ENCODE measurements at places on chromosomes 2 and 18.
A peak's percentile ranks its signal among the peaks of the same experiment; 100 is the strongest.

- DNase-seq = no peak
These were observed 88.2 kb downstream of the PKP4 start for GRCh38 chr2:158544998-158545397.

- DNase-seq = peak; percentile 22
These were observed 1004.4 kb upstream of the DDX18 start for GRCh38 chr2:116810071-116810470.

DNA sequence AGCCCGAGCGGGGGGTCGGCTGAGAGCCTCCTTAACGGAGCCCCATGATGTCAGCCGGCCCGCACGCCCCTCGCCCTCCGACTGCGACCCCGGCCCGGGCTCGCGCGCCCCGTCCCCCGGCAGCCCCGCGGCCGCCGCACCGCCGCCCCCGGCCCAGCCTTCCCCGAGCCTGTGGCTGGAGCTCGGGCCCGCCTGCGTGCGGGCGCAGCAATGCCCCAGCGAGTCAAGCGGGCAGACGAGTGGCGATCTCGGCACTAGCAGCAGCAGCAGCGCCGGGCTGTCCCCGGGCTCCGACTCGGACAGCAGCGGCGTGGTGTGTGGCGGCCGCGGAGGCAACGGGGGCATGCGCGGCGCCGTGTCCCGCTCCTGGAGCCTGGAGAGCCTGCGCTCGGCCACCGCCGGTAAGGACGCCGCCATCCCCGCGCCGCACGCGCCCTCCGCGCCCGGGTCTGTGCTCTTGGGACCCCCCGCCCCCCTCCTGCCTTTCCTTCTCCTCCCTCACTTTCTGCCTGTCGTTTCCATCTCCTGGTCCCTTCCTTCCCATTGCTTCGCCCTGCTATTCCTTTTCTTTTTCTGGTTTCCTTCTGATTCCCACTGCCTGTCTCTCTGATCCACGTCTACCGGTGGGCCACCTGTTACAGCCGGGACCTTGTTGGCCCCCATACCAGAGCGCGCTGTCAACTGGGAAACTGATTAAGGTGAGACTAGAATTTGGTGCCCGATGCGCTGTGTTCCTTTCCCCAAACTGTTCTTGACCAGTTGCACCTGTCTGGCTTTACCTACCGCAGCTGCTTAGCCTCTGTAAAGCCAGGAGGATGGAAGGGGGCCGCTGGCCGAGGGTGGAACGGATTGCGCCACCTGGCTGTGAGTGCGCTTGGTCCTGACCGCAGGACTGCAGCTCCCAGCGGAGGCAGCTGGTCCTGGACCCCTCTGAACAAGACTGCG, 127.4 kb downstream of the ARHGEF4 start:
- DNase-seq = no peak

DNA sequence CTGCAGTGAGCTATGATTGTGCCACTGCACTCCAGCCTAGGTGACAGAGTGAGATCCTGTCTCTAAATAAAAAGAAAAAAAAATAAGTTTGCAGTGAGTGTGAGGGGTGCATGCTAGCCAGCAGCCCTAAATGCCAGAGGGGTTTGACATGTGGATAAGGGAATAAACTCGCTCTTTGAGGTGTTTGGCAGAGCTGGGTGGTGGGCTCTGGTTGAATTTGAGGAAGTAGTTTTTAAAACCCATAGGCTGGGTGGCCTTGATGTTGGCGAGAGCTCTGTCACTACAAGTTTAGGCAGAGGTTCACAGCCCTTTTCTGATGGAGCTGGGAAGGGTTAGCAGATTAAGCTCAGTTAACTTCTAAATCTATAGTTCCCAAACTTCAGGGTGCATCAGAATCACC, 3.1 kb downstream of the ANXA4 start:
- DNase-seq = no peak

DNA sequence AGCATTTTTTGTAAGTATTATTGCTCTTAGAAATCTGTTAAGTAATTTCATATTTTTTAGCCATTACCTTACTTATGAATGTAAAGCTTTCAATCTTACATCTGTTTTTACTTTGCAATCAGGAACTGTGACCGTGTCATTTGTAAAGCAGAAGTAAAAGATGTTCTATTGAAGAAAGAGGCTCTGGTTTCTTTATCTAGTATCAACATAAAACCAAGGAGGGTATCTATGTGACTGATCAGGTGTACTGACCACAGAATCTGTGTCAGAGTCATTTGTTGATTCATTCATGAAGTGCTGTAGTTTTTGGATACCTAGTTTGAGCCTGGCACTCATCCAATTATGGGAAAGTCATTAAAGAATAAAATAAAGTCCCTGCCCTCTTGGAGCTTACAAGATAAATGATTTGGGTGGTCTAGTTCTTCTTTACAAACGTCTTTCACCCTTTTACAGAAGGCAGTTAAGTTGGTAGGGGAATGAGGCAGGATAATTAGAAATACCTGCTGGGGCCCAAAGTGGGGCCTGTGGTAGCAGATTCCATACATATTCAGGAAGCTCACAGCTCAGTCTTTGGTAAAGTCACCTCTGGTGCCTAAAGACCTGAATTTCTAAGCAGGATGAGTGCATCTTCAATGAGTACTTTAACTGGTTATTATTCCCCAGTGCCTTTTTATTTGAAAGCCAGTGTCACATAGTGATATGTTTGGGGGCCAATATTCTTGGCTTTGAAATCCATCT, 260.6 kb upstream of the NT5C1B start:
- no peak for DNase-seq

DNA sequence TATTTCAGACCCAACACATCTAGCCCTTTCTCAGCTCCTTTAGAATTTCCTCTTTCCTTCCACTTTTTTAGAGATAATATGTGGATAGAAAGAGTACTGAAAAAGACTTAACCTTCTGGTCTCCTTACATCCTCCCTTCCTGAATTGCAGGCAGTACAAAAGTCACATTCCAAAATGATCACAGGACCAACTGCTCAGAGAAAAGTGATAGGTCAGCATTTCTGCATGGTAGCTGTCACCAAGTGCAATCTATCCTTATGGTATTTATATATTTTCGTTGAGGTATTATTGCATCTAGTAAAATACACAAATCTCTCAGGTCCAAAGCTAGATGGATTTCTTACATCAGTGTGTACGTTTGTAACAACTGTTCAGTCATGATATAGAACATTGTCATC, 427.5 kb downstream of the LPIN1 start:
- no peak for DNase-seq

DNA sequence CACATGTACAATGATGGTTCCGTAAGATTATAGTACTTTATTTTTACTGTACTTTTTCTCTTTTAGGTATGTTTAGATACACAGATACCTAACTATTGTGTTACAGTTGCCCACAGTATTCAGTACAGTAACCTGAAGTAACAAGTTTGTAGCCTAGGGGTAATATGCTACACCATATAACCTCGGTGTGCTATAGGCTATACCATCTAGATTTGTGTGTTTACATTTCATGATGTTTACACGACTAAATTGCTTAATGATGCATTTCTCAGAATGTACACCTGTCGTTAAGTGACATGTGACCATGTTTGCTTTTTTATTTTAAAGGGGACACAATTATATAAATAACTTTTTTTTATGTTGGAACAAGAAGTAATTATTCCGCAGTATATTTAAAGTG, 34.5 kb downstream of the PIK3C3 start:
- no peak for DNase-seq

All from fibroblast of skin of right biceps (primary cell).